ENCODE measurements at places on chromosomes 16 and 17.
A peak's percentile ranks its signal among the peaks of the same experiment; 100 is the strongest.

DNA sequence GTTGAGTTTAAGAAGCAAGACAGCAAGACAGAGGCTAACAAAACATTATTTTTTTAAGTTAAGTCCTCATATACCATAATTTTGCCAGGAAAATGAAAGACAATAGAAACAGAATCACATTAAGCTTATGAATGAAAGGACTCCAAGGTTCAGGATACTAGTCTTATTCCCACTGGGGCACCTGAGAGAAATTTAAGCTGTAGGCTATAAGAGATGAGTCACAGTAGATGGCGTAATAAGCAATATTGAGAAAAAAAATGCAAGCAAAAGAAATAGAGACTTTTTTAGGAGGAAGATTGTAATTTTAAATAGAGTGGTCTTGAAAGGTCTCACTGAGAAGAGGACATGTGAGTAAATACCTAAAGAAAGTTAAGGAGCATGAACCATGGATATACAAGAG, 57.1 kb upstream of the KIF2B start:
- no peaks in the 10 kb centered on the region for H3K4me1 ChIP-seq
- no peaks in the 10 kb centered on the region for H3K36me3 ChIP-seq
- DNase-seq: no peak
- no peak overlapping the region for H3K4me3 ChIP-seq
- no peak overlapping the region for H3K27ac ChIP-seq
- H3K27me3 ChIP-seq: no peaks in the 10 kb centered on the region

- no peaks in the 10 kb centered on the region for H3K36me3 ChIP-seq
- H3K27ac ChIP-seq: no peak overlapping the region
- no peak for DNase-seq
- H3K4me1 ChIP-seq: no peaks in the 10 kb centered on the region
- no peaks in the 10 kb centered on the region for H3K27me3 ChIP-seq
Measured at GRCh38 chr17:19880393-19880792, 12.7 kb upstream of the ULK2 start.

- no peak for DNase-seq
- H3K27ac ChIP-seq: no peak overlapping the region
- H3K36me3 ChIP-seq: no peaks in the 10 kb centered on the region
- no peaks in the 10 kb centered on the region for H3K4me1 ChIP-seq
- no peak overlapping the region for H3K4me3 ChIP-seq
Measured at GRCh38 chr16:24975428-24975889, 39.7 kb downstream of the ARHGAP17 start.

GRCh38 chr16:10885246-10885645, 8.2 kb downstream of the CIITA start:
- no peak overlapping the region for H3K4me3 ChIP-seq
- H3K27ac ChIP-seq: no peak overlapping the region
- no peaks in the 10 kb centered on the region for H3K36me3 ChIP-seq

DNA sequence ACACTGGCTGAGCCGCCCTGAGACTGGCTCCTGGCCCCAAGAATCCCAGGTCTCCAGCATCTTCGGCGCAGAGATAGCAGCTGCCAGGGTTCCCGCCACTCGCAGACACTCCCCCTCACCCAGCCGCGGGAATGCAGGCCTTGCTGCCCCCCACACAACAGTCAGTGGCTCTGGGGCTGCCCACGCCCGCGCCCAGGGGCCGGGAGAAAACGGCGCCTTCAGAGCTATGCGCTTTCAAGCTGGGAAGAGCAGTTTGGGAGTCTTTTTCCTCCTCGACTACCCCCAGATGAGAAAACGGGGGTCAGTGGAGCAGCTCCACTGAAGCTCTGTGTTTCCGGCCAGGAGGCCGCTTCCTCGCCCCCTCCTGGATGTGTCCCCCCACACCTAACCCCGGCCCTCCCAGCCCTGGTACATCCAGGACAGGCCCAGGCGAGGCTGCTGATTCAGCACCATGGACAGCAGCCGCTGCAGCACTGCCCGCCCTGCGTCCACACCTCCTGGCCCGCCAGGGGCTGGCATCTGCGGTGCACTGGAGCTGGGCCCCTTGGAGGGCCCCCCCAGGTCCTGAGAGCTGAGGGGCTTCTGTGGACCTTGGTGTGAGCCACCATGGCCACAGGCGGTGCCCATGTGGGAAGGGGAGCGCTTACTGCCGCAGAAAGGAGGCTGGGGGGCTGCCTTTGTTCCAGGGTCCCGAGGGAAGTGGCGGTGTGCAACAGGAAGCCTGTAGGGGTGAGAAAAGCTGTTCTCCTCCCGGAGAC, 35.7 kb downstream of the CACNA1H start:
- no peaks in the 10 kb centered on the region for H3K4me1 ChIP-seq
- no peak overlapping the region for H3K27ac ChIP-seq
- no peaks in the 10 kb centered on the region for H3K36me3 ChIP-seq
- DNase-seq: peak; percentile 90
- H3K27me3 ChIP-seq: no peaks in the 10 kb centered on the region
- no peak overlapping the region for H3K4me3 ChIP-seq

GRCh38 chr17:66643815-66644710, 190.9 kb upstream of the CACNG5 start:
- H3K4me1 ChIP-seq: no peaks in the 10 kb centered on the region
- no peak for DNase-seq
- H3K4me3 ChIP-seq: no peak overlapping the region
- no peak overlapping the region for H3K27ac ChIP-seq
- H3K36me3 ChIP-seq: no peaks in the 10 kb centered on the region
- no peaks in the 10 kb centered on the region for H3K27me3 ChIP-seq

GRCh38 chr16:75841517-75841916, 115.2 kb upstream of the CPHXL start:
- DNase-seq: no peak
- no peak overlapping the region for H3K27ac ChIP-seq
- peaks cover 76% of the 10 kb centered on the region for H3K27me3 ChIP-seq
- no peak overlapping the region for H3K4me3 ChIP-seq
- no peaks in the 10 kb centered on the region for H3K36me3 ChIP-seq

- peaks cover 43% of the 10 kb centered on the region for H3K4me1 ChIP-seq
- no peaks in the 10 kb centered on the region for H3K27me3 ChIP-seq
- H3K4me3 ChIP-seq: no peak overlapping the region
- peak; percentile 85 for DNase-seq
- no peak overlapping the region for H3K27ac ChIP-seq
Measured at GRCh38 chr17:28547623-28548416, 4.6 kb downstream of the UNC119 start.

DNA sequence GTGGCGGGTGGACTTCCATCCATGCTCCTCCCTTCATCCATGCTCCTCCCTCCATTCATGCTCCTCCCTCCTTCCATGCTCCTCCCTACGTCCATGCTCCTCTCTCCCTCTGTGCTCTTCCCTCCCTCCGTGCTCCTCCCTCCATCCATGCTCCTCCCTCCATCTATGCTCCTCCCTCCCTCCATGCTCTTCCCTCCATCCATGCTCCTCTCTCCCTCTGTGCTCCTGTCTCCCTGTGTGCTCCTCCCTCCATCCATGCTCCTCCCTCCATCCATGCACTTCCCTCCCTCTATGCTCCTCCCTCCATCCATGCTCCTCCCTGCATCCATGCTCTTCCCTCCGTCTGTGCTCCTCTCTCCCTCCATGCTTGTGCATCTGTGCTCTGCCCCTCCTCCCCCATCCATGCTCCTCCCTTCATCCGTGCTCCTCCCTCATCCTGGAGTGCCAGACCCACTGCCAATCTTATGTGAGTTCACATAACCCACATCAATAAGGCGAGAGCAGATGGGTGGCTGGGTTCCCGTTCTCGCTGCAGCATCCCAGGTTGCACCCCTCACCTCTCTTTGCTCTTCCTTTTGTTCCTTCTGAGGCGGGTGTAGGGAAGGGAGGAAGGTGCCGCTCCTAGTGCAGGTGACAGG, 22.8 kb downstream of the KSR1 start:
- H3K27ac ChIP-seq: no peak overlapping the region
- H3K4me1 ChIP-seq: no peaks in the 10 kb centered on the region
- H3K4me3 ChIP-seq: no peak overlapping the region
- no peak for DNase-seq

GRCh38 chr16:80161799-80162739, 378.7 kb upstream of the DYNLRB2 start:
- no peaks in the 10 kb centered on the region for H3K36me3 ChIP-seq
- H3K27ac ChIP-seq: no peak overlapping the region
- H3K27me3 ChIP-seq: no peaks in the 10 kb centered on the region
- H3K4me1 ChIP-seq: peaks cover 10% of the 10 kb centered on the region

- no peaks in the 10 kb centered on the region for H3K36me3 ChIP-seq
- no peak for DNase-seq
- no peaks in the 10 kb centered on the region for H3K4me1 ChIP-seq
- H3K4me3 ChIP-seq: no peak overlapping the region
- no peak overlapping the region for H3K27ac ChIP-seq
- H3K27me3 ChIP-seq: no peaks in the 10 kb centered on the region
Measured at GRCh38 chr16:71867939-71868338, 16.0 kb downstream of the ZNF821 start.

DNA sequence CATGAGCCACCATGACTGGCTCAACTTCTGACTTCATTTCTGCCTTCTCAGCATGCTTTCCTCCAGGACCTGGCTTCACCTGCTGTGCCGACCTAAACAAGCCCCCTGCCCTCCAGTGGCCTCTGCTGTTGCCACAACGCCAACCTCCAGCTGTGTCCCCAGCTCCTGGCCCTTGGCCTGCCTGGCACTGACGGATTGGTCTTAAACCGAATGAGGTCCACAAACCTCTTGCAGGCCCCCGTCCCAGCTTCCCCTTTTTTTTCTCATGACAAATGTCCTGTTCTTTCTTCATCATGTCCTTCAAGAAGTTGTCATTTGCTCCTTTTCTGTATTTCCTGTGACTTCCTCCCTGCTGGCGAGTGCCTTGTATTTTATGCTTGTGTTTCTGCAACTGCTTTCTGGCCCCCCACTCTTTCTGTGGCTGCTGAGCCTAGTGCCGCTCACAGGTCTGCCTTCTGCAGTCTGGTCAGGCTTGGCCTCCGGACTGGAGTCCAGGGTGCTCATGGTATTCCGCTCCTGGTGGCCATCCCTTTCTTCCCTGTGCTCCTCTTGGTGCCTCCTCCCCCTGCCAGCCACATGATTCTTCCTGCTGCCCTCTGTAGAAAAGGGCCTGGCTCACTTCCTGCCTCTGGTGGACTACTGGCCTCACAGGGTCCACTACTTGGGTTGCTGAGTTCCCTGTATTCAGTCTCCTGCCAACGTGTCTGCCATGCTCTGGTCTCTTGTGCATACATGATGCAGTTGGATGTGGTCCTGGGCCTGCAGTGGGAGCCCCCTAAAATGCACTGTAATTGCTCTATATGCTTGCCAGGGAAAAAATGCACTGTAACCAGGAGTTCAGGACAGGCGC, 2.9 kb downstream of the ATP6V0C start:
- H3K27ac ChIP-seq: no peak overlapping the region
- no peak overlapping the region for H3K4me3 ChIP-seq
- no peaks in the 10 kb centered on the region for H3K27me3 ChIP-seq
- DNase-seq: no peak
- H3K4me1 ChIP-seq: peaks cover 29% of the 10 kb centered on the region
- H3K36me3 ChIP-seq: no peaks in the 10 kb centered on the region

GRCh38 chr17:74472890-74473289, 6.5 kb downstream of the CD300A start:
- no peaks in the 10 kb centered on the region for H3K4me1 ChIP-seq
- H3K27ac ChIP-seq: no peak overlapping the region

DNA sequence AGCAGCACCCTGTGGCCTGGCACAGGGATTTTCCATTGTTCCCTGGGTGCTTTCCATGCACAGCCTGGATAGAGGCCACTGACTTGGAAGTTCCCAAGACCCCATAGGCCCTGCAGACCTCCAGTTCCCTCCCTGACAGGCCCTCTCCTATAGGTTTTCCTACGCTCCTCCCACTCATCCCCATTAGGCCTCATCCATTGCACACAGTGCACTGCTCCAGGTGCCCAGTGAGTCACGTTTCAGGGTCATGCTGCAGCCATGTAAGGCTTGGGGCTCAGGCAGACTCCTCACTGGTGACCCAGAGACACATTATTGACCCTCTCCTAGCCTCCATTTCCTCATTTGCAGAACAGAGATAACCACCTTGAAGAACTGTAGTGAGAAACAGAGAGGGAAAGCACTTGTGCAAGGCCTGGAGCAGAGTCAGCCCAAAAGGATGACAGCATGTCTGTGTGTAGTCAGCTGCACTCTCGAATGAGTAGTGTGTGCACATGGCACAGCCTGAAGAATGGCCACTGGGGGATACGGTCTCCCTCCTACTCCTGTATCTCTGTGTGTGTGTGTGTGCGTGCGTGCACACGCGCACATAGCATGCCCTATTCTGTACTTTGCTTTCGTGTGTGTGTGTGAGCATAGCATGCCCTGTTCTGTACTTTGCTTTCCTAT, 26.8 kb downstream of the DRC3 start:
- H3K4me3 ChIP-seq: no peak overlapping the region
- H3K36me3 ChIP-seq: no peaks in the 10 kb centered on the region
- no peak for DNase-seq
- H3K4me1 ChIP-seq: no peaks in the 10 kb centered on the region
- H3K27ac ChIP-seq: no peak overlapping the region

DNA sequence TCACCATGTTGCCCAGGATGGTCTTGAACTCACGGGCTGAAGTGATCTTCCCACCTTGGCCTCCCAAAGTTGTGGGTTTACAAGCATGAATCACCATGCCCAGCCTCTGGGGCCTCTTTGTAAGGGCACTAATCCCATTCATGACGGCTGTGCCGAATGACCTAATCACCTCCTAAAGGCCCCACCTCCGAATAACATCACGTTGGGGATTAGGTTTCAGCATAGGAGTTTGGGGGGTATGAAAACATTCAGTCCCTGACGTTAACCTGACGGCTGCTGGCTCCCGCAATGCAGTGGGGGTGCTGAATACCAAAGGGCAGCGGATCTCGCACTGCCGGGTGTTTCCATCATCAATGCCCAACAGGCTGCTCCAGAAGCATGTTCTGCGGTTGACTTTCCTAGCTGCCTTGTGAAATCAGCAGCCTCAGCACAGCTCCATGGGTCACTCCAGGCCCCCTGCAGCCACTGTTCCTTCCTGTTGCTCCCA, 120.8 kb upstream of the SEC14L1 start:
- H3K36me3 ChIP-seq: no peaks in the 10 kb centered on the region
- H3K27me3 ChIP-seq: no peaks in the 10 kb centered on the region
- peaks cover 8% of the 10 kb centered on the region for H3K4me1 ChIP-seq
- H3K4me3 ChIP-seq: no peak overlapping the region
- H3K27ac ChIP-seq: no peak overlapping the region

- no peak overlapping the region for H3K4me3 ChIP-seq
- no peaks in the 10 kb centered on the region for H3K36me3 ChIP-seq
- no peaks in the 10 kb centered on the region for H3K27me3 ChIP-seq
- DNase-seq: no peak
Measured at GRCh38 chr17:8285270-8286181, 2.9 kb upstream of the RANGRF start.

- no peak overlapping the region for H3K27ac ChIP-seq
- peaks cover 10% of the 10 kb centered on the region for H3K27me3 ChIP-seq
- DNase-seq: no peak
- H3K36me3 ChIP-seq: no peaks in the 10 kb centered on the region
- peaks cover 14% of the 10 kb centered on the region for H3K4me1 ChIP-seq
Measured at GRCh38 chr17:48160177-48161081, 52.9 kb downstream of the SNX11 start.

DNA sequence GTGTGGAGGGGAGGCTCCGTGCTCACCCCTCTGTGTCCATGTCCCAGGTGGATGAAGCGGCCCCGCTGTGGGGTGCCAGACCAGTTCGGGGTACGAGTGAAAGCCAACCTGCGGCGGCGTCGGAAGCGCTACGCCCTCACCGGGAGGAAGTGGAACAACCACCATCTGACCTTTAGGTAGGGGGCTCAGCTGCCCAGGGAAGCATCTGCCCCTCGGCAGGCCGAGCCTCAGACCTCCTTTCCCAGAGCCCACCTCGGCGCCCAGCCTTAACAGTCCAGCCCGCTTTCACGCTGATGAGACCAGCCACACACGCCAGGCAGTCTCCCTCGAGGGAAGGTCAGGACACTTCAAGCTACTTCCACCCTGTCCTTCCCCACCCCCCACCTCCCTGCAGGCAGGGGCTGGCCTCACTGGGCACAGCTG, 12.7 kb downstream of the MMP15 start:
- no peak overlapping the region for H3K27ac ChIP-seq
- no peaks in the 10 kb centered on the region for H3K27me3 ChIP-seq
- H3K4me3 ChIP-seq: no peak overlapping the region
- H3K4me1 ChIP-seq: no peaks in the 10 kb centered on the region
- H3K36me3 ChIP-seq: no peaks in the 10 kb centered on the region

Data from neural progenitor cell (in vitro differentiated cells).